ENCODE measurements at places on chromosomes 16 and 17.
A peak's percentile ranks its signal among the peaks of the same experiment; 100 is the strongest.

- no peak for DNase-seq
Measured at GRCh38 chr17:51214920-51215319, 44.9 kb downstream of the MBTD1 start.

DNA sequence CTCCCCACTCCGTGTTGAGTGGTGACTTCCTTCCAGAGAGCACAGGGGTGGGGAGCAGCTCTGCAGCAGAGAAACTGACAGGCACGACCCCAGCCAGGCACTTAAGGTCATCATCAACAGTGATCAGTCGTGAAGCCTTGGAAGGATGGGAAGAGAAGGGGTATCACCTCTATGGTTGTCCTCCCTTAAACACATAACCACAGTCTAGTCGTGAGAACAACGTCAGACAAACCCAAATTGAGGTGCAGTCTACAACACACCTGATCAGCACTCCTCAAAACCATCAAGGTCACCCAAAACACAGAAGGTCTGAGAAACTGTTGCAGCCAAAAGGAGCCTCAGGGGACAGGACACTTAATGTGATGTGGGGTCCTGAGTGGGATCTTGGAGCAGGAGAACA is 68.3 kb downstream of the MPRIP start:
- no peak for DNase-seq

GRCh38 chr16:84643674-84644073 is 4.6 kb upstream of the KLHL36 start:
- DNase-seq = no peak

GRCh38 chr17:59277031-59277430 is 54.4 kb upstream of the YPEL2 start:
- no peak for DNase-seq

- no peak for DNase-seq
Measured at GRCh38 chr17:17872547-17873345, 36.0 kb upstream of the SREBF1 start.

GRCh38 chr17:39677542-39678339 is 9.5 kb downstream of the PNMT start:
- no peak for DNase-seq

GRCh38 chr17:61770752-61771533 is 92.4 kb downstream of the BRIP1 start:
- DNase-seq = no peak

- DNase-seq = no peak
Measured at GRCh38 chr16:67279296-67280089, at the start of gene PLEKHG4. Gene PLEKHG4 (plus strand): TSS chr16:67279532. CDS start chr16:67280045, 513 bp downstream.

DNA sequence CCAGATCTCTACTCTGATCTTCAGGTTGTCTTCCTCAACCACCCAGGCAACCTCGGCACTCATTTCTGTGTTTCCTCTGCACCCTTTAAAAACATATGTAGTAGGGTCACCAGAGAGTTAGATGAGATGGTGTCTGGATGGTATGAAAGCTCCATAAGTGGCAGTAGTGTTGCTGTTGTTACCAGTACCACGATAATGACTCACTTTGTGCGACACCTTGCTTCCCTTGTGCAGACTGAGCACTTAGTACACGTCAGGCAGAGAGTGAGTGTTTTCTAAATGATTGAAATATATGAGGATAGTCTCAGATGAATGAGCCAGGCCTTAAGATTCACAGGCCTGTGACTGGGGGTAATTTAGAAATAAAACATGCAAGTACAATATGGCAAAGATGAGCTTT is 188.7 kb downstream of the MAF start:
- DNase-seq = no peak

GRCh38 chr17:77160091-77160874 is 19.5 kb downstream of the SEC14L1 start:
- peak; percentile 95 for DNase-seq

DNA sequence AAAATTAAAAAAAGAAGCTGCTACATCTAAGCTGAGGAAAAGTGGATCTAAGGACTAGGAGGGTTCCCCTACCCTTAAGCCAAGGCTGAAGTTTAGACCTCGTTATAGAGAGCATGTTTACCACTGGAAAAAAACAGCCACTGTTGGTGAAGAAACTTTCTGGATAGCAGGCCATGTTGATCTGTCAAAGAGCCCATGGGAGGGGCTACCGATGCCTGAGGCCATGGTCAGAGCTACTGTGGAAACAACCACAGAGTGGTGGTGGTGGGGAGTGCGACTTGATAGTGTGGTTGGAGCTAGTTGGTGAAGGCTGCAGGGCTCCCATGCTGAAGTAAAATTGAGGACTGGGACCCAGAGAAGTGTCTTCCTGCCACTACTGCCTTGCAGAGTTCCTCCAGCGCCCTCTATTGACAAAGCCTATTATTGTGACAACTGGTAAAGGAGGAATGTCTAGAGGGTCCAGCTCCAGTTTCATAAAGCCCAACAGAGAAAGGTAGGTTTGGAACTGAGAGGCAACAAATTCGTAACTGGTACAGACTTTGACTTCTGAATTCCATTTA is 12.7 kb upstream of the FAM20A start:
- peak; percentile 9 for DNase-seq
